Mucosa of descending colon (tissue), 3 donors: ENCODE measurements at places on chromosomes 1 and 21.
A peak's percentile ranks its signal among the peaks of the same experiment; 100 is the strongest.

GRCh38 chr1:9101510-9102146, 27.3 kb downstream of the GPR157 start:
- peak; percentile 55 for DNase-seq

DNA sequence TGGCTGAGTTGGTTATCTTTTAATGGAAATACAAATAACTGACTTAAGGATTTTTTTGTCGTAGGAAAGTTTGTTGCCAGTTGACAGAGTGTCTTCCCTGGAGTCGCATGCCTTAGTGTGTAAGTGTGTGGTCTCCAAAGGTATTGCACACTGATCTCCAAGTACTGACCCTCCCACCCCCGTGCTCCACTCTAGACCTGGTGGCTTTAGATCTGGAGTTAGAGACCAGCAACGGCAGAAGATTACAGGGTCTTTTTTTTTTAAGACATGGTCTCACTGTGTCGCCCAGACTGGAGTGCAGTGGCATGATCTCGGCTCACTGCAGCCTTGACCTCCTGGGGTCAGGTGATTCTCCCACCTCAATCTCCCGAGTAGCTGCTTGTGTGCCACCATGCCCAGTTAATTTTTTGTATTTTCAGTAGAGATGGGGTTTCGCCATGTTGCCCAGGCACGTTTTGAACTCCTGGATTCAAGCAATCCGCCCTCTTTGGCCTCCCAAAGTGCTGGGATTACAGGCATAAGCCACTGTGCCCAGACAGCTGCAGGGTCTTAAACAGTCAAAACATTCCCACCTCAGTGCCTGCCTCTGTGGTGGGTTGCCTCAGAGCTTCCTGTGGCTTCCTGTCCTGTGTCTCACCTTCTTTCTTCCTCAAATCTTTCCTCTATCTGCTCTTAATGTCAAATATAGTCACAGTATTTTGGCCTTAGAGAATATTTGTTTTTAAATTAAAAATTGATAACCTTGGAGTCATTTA, 6.9 kb downstream of the TRAPPC10 start:
- no peak for DNase-seq

- DNase-seq = peak; percentile 96
These were observed 103.4 kb upstream of the VAMP3 start for GRCh38 chr1:7667625-7668218.

- DNase-seq = no peak
These were observed 139.5 kb downstream of the GRIK3 start for GRCh38 chr1:36894824-36895223.

DNA sequence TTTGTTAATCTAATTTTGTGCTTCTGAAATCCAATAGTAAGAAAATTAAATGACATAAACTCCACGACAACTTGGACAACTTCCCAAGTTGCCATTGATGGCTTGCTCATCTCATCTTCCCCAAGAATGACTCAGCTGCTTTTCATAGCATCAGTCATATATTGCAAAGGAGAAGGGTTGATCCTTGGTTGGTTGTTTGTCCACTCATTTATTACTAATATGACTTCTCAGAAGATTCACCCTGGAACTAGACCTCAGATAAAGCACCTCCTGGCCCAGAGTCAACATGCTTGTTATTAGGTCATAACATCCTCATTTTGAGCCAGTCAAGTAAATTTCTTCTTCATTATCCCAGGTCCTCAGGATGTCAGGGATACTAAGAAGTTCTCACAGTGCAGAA, 2.3 kb upstream of the LCE3D start:
- DNase-seq = no peak

- DNase-seq = no peak
These were observed 99.3 kb downstream of the RAVER2 start for GRCh38 chr1:64844175-64844574.

GRCh38 chr1:5595531-5596170, 396.6 kb downstream of the NPHP4 start:
- DNase-seq = no peak

- DNase-seq = no peak
These were observed 167.2 kb upstream of the PROX1 start for GRCh38 chr1:213820362-213821149.

- DNase-seq = no peak
These were observed 203.4 kb upstream of the SPAG17 start for GRCh38 chr1:118388301-118388959.

- DNase-seq = no peak
These were observed 240.0 kb upstream of the CAMK1G start for GRCh38 chr1:209343511-209343910.

- peak; percentile 48 for DNase-seq
These were observed 43.2 kb downstream of the MRPS6 start for GRCh38 chr21:34116569-34116968.

GRCh38 chr21:17089091-17089491, 423.8 kb upstream of the CXADR start:
- no peak for DNase-seq

- peak; percentile 58 for DNase-seq
These were observed 152.7 kb downstream of the PIK3R3 start for GRCh38 chr1:45979778-45980176.

DNA sequence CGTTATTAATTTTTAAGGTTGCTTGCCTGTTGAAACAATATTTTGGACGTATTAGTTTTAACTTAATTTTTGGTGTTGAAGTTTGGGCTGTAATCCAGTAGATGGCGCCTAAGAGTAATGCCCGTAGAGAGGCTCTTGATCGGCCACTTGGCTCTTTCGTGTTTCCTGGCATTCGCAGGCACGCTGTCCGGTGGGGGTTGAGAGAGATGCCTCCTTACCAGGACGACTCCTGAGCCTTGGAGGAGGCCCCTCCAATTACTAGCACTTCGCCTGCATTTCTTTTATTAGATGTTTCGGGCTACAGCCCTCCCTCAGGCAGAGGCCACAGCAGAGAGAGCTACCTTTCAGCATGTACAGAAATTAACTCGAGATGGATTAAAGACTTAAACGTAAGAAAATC, 12.0 kb downstream of the OR2M4 start:
- DNase-seq = no peak

GRCh38 chr1:54230507-54231339, 30.8 kb downstream of the MRPL37 start:
- no peak for DNase-seq

- DNase-seq = no peak
These were observed 128.7 kb downstream of the PPIAL4G start for GRCh38 chr1:148354284-148354912.

DNA sequence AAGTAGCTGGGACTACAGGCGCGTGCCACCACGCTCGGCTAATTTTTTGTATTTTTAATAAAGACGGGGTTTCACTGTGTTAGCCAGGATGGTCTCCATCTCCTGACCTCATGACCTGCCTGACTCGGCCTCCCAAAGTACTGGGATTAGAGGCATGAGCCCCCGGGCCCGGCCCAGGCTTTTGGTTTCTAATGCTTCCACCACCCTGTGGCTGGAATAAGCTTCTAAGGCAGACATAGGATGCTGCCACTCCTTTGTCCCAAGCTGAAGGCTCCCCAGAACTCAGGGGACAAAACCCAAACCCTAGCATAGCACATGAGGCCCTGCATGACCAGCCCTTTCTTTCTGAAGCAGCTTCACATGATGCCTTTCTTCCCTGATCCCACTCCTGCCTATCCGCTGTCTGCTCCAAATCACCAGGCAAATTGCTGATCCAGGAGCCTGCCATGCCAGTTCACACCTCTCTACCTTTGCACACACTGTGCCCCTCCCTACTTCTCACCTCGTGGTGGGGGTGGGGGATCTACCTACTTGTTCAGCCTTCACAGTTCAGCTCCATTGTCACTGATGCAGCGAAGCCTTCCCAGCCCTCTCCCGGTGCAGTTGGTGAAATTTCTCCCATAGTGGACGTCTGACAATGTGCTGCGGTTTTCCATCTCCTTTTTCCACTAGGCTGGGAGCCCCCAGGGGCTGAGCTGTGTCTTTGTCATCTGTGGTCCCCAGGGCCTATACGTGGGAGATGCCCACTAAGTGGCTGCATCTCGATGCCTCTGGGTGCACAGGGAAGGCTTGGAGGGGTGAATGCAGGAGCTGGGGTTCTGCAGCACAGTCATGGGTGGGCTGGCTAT, 6.9 kb downstream of the PTPRU start:
- no peak for DNase-seq

GRCh38 chr1:41013796-41014195, 7.7 kb downstream of the SLFNL1 start:
- DNase-seq = no peak

- DNase-seq = no peak
These were observed 1.2 kb upstream of the PADI2 start for GRCh38 chr1:17120481-17120877.

GRCh38 chr1:163357378-163357777, 35.6 kb downstream of the NUF2 start:
- DNase-seq = no peak

GRCh38 chr1:1619917-1620361, 4.6 kb downstream of the MIB2 start:
- no peak for DNase-seq

GRCh38 chr1:157653494-157653873, 47.1 kb downstream of the FCRL3 start:
- DNase-seq = no peak

GRCh38 chr1:193654951-193655735, 468.7 kb upstream of the B3GALT2 start:
- DNase-seq = no peak

GRCh38 chr1:152035539-152036266, 1.1 kb downstream of the S100A11 start:
- DNase-seq = no peak

GRCh38 chr1:183580281-183580682, 10.0 kb downstream of the NCF2 start:
- peak; percentile 17 for DNase-seq

- DNase-seq = no peak
These were observed 20.5 kb upstream of the ST3GAL3 start for GRCh38 chr1:43686801-43687200.

DNA sequence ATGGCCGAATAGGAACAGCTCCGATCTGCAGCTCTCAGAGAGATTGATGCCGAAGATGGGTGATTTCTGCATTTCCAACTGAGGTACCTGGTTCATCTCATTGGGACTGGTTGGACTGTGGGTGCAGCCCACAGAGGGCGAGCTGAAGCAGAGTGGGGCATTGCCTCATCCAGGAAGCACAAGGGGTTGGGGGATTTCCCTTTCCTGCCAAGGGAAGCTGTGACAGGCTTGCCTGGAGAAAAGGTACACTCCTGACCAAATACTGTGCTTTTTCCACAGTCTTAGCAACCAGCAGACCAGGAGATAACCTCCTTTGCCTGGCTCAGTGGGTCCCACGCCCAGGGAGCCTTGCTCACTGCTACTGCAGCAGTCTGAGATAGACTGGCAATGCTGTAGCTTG, 66.9 kb downstream of the HSD3B1 start:
- no peak for DNase-seq

DNA sequence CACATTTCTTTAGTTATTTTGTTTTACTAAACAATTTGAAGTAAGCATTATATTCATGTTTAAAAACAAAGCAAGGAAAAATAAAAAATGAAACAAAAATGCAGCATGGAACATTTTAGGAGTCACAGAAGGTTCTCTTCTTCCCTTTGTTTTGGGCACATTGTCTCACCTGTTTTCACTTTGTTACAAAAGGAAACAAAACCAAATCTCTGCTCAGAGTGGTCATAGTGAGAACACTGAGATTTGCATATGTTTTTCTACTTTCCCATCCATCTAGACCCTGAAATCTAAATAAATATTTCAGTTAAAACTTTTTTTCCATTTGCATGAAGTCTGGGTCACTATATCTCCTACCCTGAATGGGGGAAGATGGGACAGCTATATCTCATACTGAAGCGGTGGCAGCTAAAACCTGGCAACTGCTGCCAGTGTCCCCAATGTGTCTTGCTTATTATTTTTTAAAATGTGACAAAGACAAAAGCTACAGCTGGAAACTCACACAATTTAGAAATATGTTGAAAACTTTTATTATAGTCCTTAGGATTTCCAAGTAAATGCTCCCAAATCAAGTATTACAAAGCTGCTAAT, 3.5 kb downstream of the EXOC8 start:
- no peak for DNase-seq
